ENCODE measurements at places on chromosomes 6 and 20.

- DNase-seq = no peak
Measured at GRCh38 chr6:6734479-6735465, 146.3 kb downstream of the LY86 start.

DNA sequence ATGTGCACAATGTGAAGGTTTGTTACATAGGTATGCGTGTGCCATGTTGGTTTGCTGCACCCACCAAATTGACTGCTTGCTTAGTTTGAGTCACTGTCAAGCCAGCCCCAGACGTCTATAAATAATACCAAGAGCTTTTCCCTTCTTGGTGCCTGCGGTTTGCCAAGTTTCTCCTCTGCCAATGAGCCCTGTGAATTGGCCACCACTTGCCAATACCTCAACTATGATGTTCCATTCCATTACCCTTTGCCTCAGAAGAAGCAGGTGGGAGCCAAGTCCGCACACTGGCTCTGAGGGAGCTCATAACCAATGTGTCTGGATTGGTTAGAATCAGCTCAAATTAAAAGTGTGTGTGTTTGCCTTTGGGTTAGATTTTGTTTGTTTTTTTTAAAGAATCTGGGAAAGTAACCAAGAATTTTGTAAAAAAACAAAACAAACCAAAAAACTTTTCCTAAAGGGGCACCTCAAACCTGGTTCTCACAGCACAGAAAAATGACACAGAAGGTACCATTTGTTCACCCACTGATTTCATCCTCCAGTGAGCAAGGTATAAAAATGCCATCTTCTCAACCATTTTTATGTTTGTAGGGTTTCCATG, 244.7 kb upstream of the PRND start:
- no peak for DNase-seq

GRCh38 chr6:24924580-24925356, 11.0 kb downstream of the RIPOR2 start:
- DNase-seq = no peak

DNA sequence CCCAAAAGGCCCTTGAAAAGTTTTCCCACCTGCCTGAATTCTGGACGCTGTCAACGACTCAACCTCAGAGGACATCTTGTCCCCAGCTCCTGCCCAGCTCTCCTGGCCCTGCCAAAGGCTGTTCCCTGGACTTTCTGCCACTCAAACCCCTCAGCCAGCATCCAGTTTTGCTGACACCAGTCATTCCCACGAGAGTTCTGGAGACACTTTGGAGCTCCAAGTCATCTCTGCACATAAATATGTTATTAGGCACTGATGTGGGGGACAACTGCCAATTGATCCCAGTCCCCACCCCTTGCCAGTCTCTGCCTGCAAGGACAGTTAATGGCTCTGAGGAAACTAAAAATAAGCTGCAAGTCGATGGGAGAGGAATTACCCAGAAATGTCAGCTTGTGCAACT, 38.9 kb upstream of the KCNB1 start:
- DNase-seq = no peak

Measured in AG04449 (cell line).